Panc1 (cell line): ENCODE measurements at places on chromosomes 16 and 17. TPM values are rescaled to one million over a fixed set of nuclear protein-coding genes. Genes with fewer than 3 reads are reported as not detected.

The STH gene
- not detected for total RNA-seq

The C16orf96 gene
- total RNA-seq: 0.15 TPM

DNA sequence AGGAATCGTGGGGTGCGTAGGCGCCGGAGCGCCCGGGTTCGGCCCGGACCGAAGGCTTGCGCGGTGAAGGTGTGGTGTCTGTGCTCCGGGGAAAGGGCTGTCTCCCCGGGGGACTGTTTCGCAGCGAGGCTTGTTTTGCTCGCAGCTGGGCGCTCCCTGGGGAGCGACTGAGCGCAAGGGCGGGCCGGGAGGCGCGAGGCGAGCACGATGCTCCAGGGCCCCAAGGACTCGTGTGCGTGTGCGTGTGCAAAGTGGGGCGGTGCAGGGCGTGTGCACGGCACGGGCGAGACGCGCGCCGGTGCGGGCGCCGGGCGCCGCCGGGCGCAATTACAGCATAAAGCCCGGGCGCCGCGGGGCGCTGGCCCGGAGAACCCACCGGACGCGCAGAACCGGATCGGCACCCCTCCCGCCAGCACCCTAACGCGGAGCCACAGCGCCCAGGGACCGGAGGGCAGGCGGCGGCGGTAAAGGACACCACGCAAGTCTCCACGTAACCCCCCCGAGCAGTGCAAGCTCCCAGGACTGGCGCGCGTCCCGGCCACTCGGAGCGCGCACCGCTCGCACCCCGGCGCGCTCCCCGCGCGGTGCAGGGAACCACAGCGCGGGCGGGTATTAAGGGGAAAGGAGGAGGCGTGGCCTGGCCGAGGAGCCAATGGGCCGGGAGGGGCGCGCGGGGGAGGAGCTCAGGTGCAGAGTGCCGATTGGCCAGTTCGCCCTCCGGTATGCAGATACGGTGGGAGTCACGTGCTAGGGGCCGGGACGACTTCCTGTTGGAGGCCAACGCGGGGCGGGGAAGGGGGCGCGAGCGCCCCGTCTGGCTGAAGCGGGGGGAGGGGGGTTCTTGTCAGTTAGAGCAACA is at the start of gene TNRC6C:
Gene TNRC6C (plus strand): TSS at position 847 of the 859 bp plus-strand sequence. CDS start 45,504 bp downstream, outside the sequence.
- peak; percentile 79 for DNase-seq

DNA sequence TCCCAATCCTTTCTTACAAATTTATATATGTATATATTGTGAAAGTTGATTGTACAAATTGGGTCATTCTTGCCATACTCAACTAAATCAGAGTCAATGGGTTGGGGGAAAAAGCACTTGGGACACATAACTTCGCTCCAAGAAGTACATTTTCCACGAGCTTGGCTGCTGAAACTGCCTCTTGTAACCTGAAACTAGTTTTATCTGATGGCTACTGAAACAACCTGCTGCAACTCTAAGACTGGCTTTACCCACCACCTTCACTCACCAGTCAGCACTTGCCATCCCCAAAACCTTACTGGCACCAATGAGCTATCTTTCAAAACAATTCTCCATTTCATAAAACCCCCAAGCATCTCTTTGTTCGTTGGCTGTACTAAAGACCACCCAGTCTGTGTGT is 14.5 kb upstream of the MYCBPAP start:
- DNase-seq: no peak

DNA sequence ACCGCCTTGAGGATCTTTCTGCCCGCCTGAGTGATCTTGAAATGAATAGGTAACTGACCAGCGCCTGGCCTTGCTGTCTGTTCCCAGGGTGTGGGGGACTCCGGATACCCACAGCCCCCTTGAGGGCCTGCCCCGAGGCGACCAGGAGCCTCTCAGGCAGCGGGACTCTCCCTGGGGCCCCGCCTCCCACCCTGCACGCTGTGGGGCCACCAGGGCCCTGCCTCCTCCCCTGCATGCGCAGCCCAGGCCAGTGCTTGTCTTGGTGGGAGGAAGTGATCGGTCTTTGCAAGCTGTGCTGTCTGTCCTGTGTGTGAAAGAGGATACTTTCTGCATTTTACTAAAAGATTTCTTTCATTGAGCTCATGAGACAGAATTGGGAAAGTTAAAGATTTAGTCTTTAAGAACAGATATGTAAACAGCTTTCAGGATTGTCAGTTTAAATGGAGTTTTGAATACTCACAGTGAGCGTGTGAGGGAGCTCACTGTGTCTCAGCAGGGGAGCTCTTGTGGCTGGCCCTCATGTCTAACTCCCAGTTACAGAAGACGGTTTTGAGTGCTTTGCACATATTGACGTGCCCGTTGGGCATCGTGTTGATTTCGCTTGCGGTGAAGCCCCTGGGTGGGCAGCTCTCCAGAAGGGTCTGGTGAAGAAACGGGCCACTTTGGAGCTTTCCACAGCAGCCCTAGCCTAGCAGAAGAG is 36.1 kb upstream of the CAPN15 start:
- no peak for DNase-seq
